Stimulated activated CD8-positive, alpha-beta memory T cell treated with anti-CD3 and anti-CD28 coated beads, Interleukin-7, amount 100 ng/mL, for 48 hours (primary cell): ENCODE measurements at places on chromosomes 12 and 14.

GRCh38 chr12:10207136-10207535, 5.5 kb upstream of the GABARAPL1 start:
- no peak for DNase-seq

DNA sequence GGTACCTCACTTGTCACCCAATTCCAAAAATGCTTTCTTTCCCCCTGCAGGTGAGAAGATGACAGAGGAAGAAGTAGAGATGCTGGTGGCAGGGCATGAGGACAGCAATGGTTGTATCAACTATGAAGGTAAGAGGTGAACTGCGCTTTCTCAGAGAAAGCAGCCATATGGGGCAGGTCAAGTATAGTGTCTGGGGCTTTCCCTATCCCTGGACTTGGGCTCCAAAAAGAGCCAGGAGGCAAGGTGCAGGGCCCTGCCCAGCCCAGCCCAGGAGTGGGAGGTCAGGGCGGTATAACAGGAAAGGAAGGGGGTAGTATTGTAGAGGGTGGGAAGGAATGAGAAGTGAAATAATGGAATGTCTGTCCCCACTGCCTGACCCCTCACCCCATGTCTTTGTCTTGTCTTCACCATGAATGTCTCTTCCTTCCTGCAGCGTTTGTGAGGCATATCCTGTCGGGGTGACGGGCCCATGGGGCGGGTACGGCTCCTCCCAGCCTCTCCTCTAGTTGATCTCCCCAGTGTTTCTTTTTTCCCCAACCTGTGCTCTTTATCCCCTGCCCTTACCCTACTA, 2.1 kb downstream of the MYL6 start:
- peak; percentile 44 for DNase-seq

DNA sequence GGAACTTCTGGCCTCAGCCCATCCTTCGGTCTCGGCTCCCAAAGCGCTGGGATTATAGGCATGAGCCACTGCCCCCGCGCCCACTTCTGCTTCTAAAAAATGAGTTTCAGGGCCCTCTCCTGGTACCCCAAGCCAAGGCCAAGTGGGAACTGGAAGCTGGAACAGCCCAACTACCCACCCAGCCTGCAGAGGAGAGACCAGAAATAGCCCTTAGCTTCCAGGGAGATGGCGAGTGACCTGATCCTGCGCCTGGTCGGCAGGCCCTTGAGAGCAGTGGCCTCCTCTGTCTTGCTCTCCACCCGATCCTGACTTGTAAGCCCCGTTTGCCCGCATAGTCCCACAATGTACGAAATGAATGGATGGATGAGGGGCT, 31.2 kb upstream of the PLEKHG6 start:
- no peak for DNase-seq

GRCh38 chr12:46160101-46160980, 108.5 kb downstream of the SLC38A1 start:
- DNase-seq, result no peak

DNA sequence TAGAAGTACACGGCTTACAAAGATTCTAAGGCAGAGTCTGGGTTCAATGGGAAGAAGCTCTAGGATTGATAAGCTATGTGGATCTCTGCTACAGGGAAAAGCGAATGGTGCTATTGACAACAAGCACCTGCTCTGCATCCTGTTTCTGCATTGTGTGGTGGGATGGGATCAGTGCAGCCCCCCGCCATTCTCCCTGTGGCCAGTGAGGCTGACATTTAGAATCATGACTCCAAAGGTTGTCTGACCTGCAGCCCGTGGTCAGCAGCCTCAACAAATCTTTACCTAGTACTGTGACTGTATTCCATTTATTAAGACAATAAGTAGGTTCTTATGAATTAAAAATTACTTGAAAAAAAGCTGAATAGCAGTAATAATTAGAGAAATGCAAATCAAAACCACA, 1477.0 kb upstream of the TMEM132C start:
- no peak for DNase-seq

DNA sequence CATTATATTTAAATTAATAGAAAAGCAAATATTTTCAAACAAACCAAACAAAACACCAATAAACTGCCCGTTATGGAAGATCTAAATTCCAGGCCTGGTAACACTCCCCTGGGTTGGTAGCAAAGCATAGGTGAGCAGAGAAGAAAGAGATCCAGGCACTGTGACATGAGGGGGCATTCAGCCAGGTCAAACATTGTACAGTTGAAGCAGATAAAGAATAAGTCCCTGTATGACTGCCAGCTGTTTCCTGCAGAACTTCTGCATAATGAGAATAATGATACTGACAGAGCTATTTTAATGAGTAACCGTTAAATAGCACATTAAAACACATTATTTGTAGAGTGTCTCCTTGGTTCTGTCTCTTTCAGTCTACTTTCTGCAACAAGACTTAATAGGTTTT, 35.4 kb downstream of the SLC38A1 start:
- no peak for DNase-seq

- DNase-seq, result no peak
Observed at GRCh38 chr14:79404874-79405511, 806.3 kb downstream of the DIO2 start.

DNA sequence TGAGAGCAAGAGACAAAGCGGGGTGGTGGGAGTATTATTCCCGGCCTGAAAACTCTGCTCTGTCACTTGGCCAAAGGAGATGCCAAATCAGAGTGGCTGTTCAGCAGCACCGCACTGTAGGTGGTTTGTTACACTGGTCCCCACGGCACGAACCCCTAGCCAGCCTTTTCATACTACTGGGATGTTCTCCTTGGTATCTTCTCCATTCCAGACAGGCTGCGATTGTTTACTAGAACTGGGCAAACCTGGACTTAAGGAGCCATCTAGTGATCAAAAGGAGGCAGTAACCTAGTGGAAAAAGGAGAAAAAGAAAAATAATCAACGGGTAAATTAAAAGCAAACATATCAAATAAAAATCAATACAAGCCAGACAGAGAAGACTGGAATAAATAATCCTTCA, 58.9 kb upstream of the TMTC2 start:
- DNase-seq, result no peak

GRCh38 chr12:63151623-63152320, 771 bp upstream of the AVPR1A start:
- no peak for DNase-seq

DNA sequence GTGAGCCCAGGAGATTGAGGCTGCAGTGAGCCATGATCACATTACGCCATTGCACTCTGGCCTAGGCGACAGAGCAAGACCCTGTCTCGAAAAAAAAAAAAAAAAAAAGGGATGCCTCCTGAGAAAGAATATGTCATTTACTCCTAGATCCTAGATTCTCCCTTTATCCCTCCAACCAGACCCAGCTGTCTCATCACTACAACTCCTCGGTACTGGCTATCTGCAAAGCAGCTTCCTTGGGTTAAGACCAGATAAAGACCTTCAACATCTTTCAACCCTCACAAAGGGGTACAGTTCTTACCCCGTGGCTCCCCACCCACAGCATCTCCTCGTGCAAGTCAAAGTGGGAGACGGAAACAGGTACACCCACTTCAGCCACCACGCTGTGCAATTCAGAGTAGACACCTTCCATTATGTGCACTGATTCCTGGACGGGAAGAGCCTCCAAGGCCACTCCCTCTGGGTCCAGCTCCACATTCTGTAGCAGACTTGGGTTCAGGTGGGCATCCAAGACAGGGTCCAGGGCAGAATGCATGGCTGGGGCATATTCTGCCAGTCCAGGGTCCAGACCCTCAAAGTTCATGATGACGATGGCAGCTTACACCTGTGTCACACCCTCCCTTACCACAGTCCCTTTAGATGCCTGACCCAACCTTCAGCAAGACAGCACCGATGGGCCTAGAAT, 1.1 kb downstream of the PAN2 start:
- no peak for DNase-seq

DNA sequence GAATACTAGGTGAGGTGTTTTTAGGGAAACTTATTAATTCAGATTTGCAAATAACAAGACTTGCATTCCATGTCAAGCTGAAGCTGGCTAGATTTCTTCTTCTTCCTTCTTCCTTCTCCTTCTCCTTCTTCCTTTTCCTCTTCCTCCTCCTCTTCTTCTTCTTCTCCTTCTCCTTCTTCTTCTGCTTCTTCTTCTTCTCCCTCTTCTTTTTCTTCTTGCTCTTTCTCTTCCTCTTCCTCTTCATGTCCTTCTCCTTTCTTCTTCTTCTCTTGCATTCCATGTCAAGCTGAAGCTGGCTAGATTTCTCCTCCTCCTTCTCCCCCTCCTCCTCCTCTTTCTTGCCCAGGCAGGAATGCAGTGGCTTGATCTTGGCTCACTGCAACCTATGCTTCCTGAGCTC, 297.8 kb downstream of the PRKD1 start:
- no peak for DNase-seq

- DNase-seq, result no peak
Observed at GRCh38 chr14:94309721-94310120, 13.4 kb downstream of the SERPINA6 start.

DNA sequence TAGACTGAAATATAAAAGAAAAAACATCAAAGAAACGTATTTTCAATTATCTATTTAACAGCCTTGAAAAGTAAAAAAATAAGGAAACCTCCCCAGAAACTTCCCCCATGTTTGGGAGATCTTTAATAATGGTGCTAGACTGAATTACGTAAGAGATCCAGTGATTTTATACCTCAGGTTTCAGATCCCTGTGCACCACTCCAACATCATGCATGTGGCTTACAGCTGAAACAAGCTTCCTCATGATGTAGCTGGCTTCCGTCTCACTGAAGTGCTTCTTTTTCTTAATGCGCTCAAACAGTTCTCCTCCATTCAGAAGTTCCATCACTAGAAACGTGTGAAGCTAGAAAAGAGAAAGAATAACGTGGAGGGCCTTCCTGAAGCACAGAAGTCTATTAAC, 78.0 kb upstream of the TTC7B start:
- no peak for DNase-seq

DNA sequence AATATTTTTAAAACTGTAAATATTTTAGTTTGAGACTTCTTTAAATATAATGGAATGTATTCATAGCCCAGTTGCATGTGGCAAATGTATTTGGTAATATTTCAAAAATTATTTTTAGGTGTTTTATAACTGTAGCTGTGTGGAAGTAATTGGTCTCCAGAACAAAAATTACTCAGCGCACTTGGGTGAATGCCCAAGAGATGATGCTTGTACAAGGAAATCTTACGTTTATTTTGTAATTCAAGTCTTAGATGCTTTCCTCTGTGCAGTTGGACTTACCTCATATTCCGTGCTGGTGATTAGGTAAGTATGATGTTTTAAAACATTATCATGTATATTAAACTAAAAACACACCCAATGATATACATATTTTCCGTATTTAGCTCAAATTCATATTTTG, 76.7 kb upstream of the SLCO1B1 start:
- DNase-seq, result no peak

DNA sequence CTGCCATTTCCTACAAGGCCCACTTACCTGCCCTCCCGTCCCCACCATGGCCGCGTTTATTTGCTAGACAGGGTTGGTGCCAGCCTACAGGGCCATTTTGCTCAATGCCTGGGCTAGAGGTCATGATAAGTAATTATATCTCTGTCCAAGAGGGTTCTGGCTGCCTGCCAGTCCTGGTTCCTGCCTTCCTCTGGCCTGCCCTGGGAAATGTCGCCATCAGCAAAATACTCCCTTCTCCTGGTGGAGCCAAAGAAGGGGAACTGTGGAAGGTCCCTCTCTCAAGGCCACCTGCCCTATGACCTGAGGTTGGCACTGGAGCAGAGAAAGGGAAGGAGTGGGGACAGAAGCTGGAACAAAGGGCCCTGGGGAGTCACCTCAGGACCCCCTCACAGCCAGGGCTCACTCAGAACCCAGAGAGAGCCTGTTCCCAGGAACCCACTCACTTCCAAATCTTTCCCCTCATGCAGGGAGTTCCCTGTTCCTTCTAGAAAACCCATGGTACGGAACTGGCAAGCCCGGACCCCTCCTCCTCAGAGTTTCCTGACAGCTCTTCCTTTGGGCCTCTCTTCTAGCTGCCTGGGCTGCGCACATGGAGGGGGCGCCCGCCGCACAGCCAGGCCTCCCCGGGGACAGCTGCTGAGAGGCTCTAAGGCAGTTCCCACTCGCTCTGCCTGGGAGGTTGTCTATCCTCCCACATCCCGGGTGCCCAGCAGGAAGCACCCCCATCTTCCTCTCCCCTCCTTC, 280.5 kb downstream of the DPF3 start:
- no peak for DNase-seq

DNA sequence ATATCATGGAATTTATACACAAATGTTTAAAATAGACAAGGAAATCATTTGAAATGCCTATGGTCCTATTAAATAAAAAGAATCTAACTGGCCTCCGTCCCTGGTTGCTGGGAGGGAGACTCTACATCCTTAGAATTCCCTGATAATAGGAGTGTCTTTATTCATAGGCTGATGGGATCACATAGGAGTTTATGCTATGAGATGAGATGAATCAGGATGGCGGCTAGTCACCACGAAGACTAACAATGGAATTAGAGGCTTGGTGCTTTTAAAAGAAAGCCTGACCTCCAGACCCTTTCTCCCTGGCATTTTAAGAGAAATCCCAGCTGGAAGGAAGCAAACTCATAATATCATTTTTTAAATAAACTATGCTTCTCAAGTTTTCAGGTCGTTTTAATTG, 69.7 kb downstream of the SEC23A start:
- DNase-seq, result no peak

- DNase-seq, result no peak
Observed at GRCh38 chr12:124588751-124589267, 21.4 kb upstream of the NCOR2 start.

GRCh38 chr14:70601162-70601561, 707 bp upstream of the MED6 start:
- no peak for DNase-seq

DNA sequence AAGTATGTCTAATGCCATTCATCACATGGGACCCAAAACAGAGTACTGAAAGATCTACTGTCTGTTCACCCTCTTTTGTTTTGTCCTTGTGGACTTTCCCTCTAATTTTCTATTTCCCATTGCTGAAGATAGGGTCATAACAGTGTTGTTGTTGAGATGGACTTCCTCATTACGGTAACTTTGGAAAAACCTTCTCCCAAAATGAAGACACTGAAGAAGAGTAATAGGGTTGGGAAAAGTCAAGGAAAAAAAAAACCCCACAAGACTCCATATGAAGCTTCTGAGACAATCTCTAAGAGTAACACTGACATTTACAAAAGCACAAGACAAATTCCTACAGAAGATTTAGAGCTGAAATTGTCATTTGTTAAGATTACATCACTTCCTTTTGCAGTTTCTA, 36.7 kb downstream of the EXOC5 start:
- no peak for DNase-seq

DNA sequence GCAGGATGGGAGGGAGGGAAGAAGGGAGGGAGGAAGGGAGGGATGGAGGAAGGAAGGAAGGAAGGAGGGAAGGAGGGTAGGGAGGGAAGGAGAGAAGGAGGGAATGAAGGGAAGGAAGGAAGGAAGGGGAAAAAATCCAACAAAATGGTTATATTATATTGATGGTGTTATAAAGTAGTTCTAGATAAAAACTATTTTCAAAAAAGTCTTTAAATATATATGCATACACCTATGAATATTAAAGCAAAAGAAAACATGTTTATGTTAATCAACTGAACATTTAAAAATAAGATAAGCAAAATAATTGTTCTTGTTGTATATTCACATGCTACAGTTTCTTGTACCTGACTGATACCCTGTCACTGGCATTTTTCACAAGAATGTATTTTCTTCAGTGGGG, 1.9 kb downstream of the BDKRB1 start:
- DNase-seq, result no peak

GRCh38 chr12:77642246-77642645, 188.4 kb upstream of the NAV3 start:
- no peak for DNase-seq
